Naive thymus-derived CD8-positive, alpha-beta T cell (primary cell): ENCODE measurements at places on chromosomes 7 and 10.

DNA sequence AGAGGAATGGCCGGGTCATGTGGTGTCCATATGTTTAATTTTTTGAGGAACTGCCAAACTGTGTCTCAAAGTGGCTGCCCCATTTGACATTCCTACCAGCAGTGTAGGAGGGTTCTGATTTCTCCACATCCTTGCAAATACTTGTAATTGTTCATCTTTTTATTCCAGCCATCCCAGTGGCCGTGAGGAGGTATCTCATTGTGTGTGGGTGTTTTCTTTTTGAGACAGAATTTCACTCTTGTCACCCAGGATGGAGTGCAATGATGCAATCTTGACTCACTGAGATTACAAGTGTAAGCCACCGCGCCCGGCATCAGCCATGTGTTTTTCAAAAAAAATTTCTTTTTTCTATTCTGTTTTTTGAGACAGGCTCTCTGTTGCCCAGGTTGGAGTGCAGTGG is 38.7 kb upstream of the DLG5 start:
- DNase-seq: no peak

DNA sequence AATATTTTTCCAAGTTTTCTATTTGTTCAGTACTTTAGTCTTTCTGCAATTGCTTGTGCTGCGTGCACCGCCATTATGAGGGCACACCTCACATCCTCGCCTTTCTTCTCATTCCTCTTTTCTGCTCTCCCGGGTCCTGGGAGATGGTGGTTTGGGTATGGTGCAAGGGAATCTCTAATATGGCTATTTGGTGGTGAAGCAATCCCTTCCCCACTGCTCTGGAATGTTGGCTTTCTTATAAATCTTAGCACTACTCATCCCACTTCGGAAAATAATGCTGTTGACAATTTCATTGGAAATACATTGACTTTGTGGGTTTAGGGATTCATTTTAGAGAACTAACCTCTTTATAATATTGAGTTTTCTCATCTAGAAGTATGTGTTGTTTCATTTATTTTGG is 1.9 kb upstream of the GCK start:
- DNase-seq: no peak

DNA sequence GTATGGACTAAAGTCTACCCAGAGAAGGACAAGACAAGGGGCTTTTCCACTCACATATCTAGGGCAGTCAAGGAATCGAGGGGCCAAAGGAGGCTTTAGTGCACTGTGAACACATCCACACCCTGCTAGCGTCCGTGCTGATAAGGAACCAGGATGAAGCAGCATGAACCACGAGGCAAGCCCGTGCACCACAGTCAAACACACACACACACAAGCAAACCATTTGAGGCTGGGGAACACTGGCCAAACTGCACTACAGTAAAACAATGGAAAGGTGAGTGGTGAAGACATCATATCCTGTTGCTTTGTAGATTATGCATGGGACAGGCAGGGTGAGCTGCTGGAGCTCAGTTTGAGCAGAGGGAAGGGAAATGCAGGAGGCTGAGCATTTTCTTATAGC is 177.4 kb upstream of the CDCA7L start:
- DNase-seq: no peak

GRCh38 chr7:37216156-37216852 is 232.4 kb downstream of the ELMO1 start:
- DNase-seq: no peak

GRCh38 chr10:75987616-75988015 is 556.2 kb downstream of the LRMDA start:
- no peak for DNase-seq

- DNase-seq: no peak
These were observed 38.4 kb downstream of the DNAJC1 start for GRCh38 chr10:21964983-21965665.

GRCh38 chr10:13390604-13391522 is 42.8 kb upstream of the SEPHS1 start:
- no peak for DNase-seq

DNA sequence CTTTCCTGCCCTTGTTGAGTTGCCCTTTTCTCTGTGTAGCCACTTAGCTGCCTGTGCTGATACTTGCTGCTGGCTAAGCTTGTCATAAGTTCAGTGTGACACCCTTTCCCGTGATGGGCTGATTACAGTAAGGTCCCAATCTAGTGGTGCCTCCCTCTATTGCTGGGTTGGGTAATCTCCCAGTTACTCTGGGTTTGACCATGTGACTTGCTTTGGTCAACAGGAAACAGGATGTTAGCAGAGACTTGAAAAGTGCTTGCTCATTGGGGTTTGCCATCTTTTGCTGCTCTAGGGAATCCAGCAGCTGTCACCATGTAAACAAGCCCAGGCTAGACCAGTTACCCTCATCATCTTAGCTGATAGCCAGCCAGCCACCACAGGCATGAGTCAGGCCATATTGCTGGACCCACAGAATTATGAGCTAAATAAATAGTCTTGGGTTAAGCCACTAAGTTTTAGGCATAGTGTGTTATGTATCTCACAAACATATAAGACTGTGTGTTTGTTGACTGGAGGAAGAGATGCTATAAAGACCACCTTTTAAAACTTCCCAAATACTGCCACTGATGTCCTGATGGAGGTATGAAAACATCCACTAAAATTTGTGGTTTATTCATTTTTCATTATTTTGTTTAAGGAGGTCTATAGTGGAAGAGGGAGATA is 4.0 kb upstream of the LEP start:
- no peak for DNase-seq

GRCh38 chr7:100687261-100687660 is 6.8 kb downstream of the GIGYF1 start:
- no peak for DNase-seq

- DNase-seq: no peak
These were observed 126.3 kb downstream of the SNX10 start for GRCh38 chr7:26417911-26418413.

GRCh38 chr7:87497482-87497881 is 22.0 kb upstream of the ABCB4 start:
- no peak for DNase-seq

- no peak for DNase-seq
These were observed 197.0 kb upstream of the ZMIZ1 start for GRCh38 chr10:78871796-78872195.
